Hindlimb muscle (tissue), 1 donor: ENCODE measurements at places on chromosomes 3 and 15.

GRCh38 chr15:46735115-46735514, 982.2 kb upstream of the SEMA6D start:
- no peak for DNase-seq

DNA sequence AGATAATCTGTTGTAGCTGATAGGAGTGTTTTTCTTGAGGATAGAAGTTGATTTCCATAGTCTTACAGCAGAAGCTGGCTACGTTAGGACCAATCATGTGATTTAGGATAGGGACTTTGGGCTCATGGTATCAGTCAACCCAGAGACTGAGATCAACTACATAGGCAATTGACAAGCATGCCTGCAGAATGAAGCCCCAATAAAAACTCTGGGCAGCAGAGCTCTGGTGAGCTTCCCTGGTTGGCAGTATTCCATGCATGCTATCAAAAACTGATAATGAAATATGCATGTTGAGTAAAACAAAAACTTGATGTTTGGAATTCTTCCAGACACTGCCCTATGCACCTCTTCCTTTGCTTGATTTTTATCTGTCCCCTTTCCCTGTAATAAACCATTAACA, 38.0 kb downstream of the SUCNR1 start:
- DNase-seq = no peak

DNA sequence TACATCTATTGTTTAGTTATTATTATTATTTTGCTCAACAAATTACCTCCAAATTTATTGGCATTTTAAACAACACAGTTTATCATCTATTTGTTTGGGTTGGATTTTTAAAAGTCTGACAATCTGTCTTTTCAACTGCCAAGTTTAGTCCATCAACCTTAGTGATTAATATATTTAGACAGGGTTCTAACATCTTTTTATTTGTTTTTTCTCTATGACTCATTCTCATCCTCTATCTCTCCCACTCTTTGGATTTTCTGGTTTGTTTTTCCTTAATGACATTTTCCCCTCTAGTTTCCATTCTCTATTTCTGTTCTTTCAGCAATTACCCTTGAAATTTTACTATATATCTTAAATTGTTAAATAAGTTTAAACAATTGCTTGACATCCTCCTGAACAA, 41.9 kb downstream of the EMC4 start:
- DNase-seq = no peak

GRCh38 chr3:129708328-129708861, 101.9 kb upstream of the PLXND1 start:
- DNase-seq = no peak
